ENCODE measurements at places on chromosomes 12 and 14. TPM values are rescaled to one million over a fixed set of nuclear protein-coding genes. Genes with fewer than 3 reads are reported as not detected.

CCDC88C gene
- total RNA-seq, result 0.70 TPM

TDRD9 gene
- 0.30 TPM for total RNA-seq

SLC5A8 gene
- not detected for total RNA-seq

MYH7 gene
- total RNA-seq, result not detected

AQP2 gene
- total RNA-seq, result not detected

BATF gene
- 0.12 TPM for total RNA-seq

AKAP5 gene
- total RNA-seq, result 0.12 TPM

M6PR gene
- total RNA-seq, result 588 TPM

MGST1 gene
- total RNA-seq, result 11.5 TPM

HOXC6 gene
- total RNA-seq, result 0.35 TPM

CYP27B1 gene
- not detected for total RNA-seq

TMEM116 gene
- total RNA-seq, result 3.5 TPM

CLEC9A gene
- total RNA-seq, result not detected

KCNJ8 gene
- total RNA-seq, result 8.9 TPM

DNAJC22 gene
- under 0.01 TPM for total RNA-seq

MAP3K9 gene
- total RNA-seq, result under 0.01 TPM

SERPINA1 gene
- total RNA-seq, result not detected

CNTN1 gene
- 3.6 TPM for total RNA-seq

SYNJ2BP gene
- 6.7 TPM for total RNA-seq

SDR9C7 gene
- total RNA-seq, result not detected

RDH12 gene
- total RNA-seq, result not detected

RPS6KL1 gene
- 0.35 TPM for total RNA-seq

HPD gene
- 1.1 TPM for total RNA-seq

POTEG gene
- not detected for total RNA-seq

KRT77 gene
- total RNA-seq, result not detected

KCNMB4 gene
- total RNA-seq, result 6.0 TPM

OTUB2 gene
- 1.5 TPM for total RNA-seq

DDN gene
- total RNA-seq, result not detected

SSTR1 gene
- total RNA-seq, result 1.1 TPM

Measured in smooth muscle cell of the coronary artery (primary cell).